CD14-positive monocyte (primary cell): ENCODE measurements at places on chromosomes 4 and X.

- no peak for DNase-seq
These were observed 408.2 kb upstream of the NR3C2 start for GRCh38 chr4:148850257-148850995.

GRCh38 chr4:153485359-153485758 is 19.2 kb downstream of the TMEM131L start:
- DNase-seq = no peak

DNA sequence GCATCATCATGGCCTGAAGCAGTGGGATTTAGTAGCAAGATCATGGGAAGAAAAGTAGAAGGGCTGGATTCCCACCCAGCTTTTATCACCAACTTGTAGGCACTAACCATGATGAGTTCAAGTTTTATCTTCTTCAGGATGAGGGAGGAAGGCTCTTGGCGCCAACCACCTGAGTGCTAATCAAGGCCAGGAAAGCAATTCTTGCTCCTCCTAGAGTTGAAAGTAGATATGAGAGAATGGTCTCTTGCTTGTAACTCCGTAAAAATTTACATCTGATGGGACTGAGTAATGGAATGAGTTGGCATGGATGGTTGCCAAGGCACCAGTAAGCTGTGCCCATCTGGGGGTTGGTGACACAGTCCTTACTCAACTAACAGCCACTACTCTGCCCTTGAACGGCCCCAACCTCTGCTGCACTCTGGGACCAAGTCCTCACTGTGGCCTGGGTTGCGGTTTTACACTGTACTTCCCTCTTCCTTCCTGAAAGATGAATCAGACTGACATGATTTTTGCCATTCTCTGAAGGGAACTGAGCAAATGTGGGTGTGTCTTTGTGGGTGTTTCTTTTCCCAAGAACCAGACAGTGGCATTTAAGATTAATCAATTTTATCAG is 39.4 kb upstream of the NDP start:
- DNase-seq = peak; percentile 94

- peak; percentile 64 for DNase-seq
These were observed 6.5 kb downstream of the CRLF2 start for GRCh38 chrX:1205681-1206611.

DNA sequence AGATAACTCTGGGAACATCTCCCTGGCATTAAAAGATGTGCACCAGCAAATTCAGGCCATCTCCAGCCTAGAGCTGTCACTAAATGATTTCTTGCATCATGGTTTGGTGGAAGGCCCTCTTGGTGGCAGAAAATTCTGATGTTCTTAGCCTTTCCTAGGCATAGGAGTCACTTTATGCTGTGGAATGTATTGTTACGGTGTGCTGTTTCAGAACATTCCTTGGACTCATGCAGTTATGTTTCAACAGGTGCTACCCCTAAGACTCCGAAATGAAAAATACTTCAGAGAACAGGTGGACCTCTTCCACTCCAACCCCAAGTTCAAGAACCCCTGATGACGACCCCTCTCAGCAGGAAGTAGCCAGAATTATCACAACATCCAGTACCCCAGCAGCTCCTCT is 20.3 kb upstream of the PAPSS1 start:
- no peak for DNase-seq

DNA sequence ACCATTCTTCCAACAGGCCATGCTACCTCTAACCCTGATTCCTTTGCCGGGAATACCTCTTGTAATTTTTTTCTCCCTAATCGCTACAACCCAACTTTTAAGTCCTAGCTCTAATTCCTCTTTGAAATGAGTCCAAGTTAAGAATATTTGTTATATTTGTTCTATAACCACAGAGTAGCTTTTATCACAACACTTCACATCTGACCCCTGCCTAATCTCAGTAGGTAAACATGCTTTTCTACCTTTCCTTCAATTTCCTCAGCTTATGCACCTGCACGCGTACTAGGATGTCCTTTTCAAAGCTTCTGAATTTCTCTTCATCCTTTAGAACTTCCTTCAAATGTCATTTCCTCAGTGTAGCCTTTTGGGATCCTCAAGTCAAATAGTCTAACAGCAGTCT is 915.5 kb upstream of the LCORL start:
- DNase-seq = no peak

DNA sequence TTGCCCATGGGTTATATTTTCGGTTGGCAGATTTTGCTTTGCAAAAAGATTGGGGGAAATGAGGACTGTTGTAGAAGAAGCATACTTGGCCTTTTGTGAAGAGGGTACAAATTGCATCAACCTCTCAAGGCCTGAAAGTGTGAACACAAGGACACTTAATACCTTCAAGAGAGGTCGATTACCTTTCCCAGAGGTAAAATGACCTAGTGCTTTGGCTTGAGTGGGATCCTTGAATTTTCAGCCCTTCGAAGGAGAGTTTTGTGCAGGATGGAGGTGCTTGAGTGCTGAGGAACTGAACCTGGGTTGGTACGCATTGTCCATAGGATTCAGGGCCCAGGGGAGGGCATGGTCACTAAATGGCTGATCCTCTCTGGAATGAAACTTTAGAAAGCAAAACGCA is 27.6 kb upstream of the NKAP start:
- no peak for DNase-seq

DNA sequence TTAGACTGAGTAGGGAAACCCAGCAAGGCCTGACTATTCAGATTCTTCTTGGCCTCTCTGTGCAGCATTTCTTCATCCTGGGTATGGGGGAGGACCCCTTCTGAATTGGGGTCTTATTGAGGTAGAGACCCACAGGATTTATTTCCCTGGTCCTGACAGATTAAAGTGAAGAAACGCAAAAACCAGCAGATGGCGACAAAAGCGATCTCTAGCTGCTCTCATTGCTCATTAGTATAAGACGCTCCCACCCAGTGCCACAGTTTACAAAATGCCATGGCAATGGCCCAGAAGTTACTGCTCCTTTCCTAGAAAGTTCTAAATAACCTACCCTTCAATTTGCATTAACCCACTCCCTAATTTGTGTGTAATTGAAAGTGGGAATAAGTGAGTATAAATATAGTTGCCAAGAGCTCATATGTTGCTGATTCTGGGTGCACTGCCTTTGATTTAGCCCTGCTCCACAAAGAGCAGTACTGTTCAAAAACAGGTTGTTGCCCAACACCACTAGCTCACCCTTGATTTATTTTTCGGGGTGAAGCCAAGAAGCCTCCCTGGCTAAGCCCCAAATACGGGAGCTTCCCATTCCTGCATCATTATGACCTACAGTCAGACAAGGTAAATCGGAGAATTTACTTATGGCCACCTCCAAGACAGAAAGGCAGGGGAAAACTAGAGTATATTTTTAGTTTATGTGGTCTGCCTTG is 3.7 kb upstream of the BEX4 start:
- DNase-seq = peak; percentile 32

DNA sequence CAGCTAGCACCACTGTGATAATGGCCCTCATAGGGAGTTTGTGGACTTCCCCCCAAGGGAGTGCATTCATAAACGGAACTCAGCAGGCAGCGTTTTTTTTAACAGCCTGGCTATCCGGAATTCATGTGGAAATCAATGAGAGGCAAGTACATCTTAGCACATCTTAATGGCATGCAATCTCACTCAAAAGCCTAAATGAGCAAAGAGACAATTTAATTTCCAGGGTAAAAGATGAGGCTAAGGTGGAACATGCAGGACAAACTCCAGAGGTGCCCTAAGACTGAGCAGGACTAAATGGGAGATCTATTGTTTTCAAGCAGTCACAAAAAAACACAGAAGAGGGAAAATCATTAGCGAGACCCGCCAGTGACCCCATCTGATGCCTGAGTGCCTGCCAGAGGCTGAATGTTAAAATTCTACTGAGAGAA is 243.5 kb upstream of the KCNIP4 start:
- DNase-seq = no peak

GRCh38 chrX:136851526-136851925 is 29.0 kb downstream of the RBMX start:
- no peak for DNase-seq

- DNase-seq = no peak
These were observed 158.2 kb downstream of the SPRY1 start for GRCh38 chr4:123554801-123555232.
